Activated T-cell treated with anti-CD3 and anti-CD28 coated beads for 4 hours (primary cell): ENCODE measurements at places on chromosomes 7 and 10.

DNA sequence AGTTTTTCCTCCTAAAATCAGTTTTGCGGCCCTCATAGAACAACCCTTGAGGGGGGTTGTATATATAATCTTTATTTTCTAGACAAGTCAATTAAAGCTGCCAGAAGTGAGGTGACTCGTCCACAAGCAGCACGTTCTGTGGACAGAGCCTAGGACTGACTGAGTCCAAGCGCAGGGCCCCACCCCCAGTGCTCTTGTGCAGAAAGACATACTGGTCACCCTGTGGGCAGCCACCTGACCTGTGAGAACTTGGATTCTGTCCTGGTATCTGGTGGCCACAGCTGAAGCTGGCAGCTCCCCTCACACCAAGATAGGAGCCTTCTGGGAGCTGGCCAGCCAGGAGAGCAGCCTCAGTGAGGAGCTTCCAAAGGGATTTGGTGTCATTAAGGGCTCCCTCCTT, 89.3 kb downstream of the GRK5 start:
- no peak for DNase-seq

DNA sequence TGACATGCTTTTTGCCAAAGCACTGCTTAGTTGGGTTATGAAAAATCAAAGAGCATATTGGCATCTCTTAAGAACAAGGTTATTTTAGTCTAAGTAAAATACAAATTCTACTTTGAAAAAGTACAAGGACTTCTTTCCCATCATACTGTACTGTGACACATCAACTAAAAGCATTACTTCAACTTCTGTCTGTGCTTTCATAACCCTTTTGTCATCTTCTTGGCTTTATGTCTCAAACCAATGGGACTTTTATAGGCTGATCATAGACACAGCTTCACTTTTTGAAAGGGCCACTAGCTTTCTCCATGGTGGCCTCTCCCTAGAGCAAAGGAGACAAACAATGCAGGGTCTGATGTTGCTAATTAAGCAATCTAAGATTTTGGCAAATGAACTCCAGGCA, 188.9 kb upstream of the CSTF2T start:
- no peak for DNase-seq

DNA sequence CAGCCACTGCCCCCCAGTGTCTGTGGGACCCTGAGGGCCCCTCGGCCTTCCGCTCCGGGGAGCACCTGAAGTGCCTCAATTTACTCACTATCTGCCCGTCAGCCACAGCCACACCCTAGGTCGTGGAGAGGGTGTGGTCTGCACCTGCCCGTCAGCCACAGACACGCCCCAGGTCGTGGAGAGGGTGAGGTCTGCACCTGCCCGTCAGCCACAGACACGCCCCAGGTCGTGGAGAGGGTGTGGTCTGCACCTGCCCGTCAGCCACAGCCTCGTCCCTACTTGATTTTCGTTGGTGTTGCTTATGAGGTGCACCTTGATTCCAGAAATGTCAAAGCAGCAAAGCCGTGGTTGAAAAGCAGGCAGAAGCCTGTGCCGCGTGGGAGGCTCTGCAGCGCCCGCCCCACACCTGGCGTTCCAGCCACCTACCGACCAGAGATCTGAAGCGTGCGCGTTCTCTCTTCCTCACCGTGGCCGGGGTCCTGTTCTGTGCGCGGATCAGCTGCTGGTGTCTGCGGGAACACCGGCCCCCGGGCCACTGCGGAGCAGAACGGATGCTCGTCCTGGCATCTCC, 101.6 kb downstream of the DYNC2I1 start:
- peak; percentile 14 for DNase-seq

- no peak for DNase-seq
These were observed 25.7 kb downstream of the MRPS33 start for GRCh38 chr7:140989068-140989467.

GRCh38 chr10:117609095-117609795, 66.7 kb downstream of the EMX2 start:
- no peak for DNase-seq

DNA sequence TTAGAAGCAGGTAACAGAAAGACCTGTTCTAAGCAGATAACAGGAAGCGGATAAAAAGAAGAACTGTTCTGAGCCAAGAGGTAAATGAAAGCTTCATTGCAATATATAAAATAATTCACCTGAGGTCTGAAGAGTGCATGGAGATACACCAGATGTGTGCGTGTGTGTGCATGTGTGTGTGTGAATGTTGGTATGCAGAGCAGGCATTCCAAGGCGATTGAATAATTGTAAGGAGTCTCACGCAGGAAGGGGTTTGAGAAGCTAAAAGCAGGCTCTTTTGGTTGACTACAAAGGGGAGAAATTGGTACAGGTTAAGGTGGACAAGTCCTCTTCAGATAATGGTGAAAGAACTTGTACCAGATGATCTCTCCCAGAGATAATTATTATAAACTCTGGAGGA, 450.6 kb downstream of the DNAJB9 start:
- no peak for DNase-seq
